ENCODE measurements at places on chromosomes 6 and 20.

- no peak for DNase-seq
Measured at GRCh38 chr20:16861708-16862107, 113.5 kb downstream of the OTOR start.

GRCh38 chr20:41175201-41175651 lies 37.9 kb downstream of the PLCG1 start:
- DNase-seq, result no peak

- no peak for DNase-seq
Measured at GRCh38 chr20:45487231-45487635, 17.7 kb downstream of the WFDC2 start.

- DNase-seq, result no peak
Measured at GRCh38 chr6:5497896-5498578, 236.7 kb downstream of the FARS2 start.

DNA sequence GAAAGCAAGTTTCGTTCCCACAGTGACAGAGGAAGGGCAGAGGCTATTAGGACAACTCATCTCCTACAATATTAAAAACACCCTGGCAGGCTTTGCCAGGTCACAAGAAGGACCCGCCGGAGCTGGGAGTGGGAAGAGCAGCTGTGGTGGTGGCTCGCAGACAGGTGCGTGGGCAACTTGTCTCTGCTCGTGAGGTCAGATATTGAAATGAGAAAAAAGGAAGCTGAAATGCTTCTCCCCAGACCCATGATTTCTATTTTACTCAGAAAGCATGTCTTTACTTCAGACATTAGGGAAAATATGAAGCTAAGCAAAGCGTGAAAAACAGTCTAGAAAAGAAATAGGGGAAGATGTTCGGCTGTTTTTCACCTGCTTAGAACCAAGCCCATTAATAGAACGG lies 166.3 kb upstream of the EEF1E1 start:
- DNase-seq, result no peak
